ENCODE measurements at places on chromosomes 5 and 9.
A peak's percentile ranks its signal among the peaks of the same experiment; 100 is the strongest.

DNA sequence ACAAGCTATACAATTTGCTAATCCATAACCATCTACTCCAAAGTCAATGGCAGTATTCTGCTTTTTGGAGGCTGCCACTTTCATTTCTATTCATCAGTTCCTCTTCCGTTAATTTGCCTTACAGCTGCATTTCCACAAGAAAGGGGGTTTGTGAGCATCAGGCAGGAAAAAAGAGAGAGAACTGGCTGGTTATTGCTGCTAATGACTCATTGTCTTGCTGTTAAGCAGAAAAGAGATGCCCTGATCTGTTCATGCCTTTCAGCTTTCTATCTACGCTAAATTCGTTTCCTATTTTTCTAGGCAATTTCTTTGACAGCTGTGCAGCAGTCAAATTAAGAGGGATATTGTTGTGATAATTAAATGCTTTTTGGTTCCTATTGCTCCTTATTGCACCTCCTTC lies 65.9 kb upstream of the GNAQ start:
- no peak for DNase-seq

- DNase-seq, result no peak
Observed at GRCh38 chr5:89080467-89081116, 197.6 kb upstream of the MEF2C start.

DNA sequence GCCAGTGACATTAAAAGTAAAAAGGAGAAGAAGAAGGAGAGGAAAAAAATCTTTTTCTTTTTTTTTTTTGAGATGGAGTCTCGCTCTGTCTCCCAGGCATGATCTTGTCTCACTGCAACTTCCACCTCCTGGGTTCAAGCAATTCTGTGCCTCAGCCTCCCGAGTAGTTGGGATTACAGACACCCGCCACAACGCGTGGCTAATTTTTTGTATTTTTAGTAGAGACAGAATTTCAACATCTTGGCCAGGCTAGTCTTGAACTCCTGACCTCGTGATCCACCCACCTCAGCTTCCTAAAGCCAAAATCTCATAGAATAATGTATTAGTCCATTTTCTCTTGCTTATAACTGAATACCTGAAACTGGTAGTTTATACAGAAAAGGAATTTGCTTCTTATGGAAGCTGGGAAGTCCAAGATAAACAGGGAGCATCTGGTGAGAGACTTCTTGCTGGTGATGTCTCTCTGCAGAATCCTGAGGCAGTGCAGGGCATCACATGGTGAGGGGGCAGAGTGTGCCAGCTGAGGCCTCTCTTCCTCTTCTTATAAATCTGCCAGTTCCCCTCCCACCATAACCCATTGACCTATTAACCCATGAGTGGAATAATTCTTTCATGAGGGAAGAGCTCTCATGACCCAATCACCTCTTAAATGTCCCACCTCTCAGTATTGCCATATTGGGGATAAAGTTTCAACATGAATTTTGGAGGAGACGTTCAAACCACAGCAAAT lies 466.3 kb downstream of the GADD45G start:
- DNase-seq, result no peak

DNA sequence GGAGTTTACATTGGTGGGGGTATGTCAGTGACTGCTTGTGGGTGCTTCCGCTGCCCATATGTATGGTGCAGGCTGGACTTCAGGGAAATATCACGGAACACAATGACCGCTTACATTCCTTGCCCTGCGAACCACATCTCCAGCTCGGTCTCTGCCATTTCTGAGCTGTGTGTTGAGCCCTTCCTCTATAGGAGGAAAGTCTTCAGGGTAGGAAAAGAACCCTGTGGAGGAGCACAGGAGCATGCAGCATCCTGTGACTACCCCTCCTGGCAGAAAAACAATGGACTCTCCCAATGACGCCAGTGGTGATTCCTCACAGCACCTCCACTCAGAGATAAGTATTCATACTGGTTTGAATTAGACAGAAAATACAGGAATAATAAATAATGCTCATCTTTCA lies 276.8 kb upstream of the MAP3K1 start:
- no peak for DNase-seq

- DNase-seq, result no peak
Observed at GRCh38 chr5:167528651-167529050, 762.8 kb upstream of the WWC1 start.

GRCh38 chr9:105439428-105439827 lies 8.4 kb upstream of the FSD1L start:
- DNase-seq, result no peak

DNA sequence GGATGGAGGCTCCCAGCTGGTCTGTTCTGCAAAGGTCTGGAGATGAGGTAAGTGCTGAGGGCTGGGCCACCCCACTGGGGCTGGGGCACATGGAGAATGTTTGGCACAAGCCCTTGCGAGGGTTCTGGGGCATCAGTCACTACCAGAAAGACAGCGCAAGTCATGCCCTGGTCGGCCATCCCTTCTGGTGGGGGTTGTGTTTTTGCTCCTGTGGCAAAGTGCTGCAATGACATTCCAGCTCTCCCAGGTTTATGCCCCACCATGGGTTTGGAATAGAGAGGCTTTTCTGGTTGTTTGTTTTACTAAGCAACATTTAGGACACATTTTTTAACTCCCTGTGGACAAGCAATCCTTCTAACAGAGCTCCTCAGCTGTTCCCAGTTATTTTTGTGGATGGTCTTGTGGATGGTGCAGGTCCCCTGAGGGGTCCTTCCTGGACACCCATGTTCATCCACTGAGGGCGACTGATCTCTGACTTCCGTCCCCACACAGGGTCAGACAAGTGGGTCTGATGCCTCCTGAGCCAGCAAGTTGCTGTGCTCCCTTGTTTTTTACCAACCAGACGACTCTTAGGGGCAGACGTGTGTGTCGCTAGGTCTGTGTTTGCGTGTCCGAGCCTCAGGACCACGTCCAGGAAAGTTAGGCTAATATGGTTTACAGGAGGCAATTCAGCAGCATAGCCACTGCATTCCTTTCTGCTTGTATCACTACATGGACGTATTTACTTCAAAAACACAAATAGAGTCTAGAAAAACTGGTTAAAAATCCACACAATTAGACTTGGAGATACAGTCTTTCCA lies 64.9 kb upstream of the ECM2 start:
- peak; percentile 22 for DNase-seq

DNA sequence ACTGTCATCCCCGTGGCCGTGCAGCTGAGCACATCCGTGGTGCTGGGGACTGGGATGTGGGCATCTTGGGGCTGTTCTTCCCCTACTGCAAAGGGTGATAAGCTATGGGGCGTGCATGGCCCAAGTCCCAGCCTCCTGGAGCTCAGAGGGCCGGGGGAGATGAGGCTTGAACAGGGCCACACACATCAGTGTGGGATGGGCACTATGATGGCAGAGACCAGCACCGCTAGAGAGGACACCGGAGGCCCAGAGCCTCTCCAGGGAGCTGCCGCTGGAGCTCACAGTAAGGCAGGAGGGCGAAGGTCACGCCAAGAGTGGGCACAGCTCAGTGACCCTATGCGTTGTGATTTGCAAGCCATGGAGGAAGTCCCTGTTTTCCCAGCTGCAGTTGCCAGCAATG lies 63.5 kb downstream of the OLFM1 start:
- no peak for DNase-seq

GRCh38 chr5:109168151-109168550 lies 241.6 kb downstream of the PJA2 start:
- DNase-seq, result no peak
